ENCODE measurements at places on chromosomes 6 and 20.

- no peak for DNase-seq
These were observed 7.9 kb downstream of the RREB1 start for GRCh38 chr6:7115543-7116231.

DNA sequence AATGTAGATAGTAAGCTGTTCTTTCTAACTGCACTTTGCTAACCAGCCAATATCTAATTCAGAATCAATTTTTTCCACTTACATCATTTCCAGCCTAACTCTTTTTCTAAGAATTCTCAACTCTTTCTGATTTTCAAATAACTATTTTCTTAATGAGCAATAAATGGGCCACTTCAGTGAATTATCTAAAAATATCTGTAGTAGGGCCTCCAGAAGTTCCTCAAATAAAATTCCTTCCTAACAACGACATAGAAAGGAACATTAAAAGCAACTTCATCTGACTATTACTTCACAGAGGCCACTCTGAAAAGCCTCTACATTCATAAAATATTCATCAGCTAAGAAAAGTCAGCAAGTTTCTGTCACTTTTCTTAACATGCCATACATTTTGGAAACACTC lies 4.8 kb downstream of the COL12A1 start:
- no peak for DNase-seq

DNA sequence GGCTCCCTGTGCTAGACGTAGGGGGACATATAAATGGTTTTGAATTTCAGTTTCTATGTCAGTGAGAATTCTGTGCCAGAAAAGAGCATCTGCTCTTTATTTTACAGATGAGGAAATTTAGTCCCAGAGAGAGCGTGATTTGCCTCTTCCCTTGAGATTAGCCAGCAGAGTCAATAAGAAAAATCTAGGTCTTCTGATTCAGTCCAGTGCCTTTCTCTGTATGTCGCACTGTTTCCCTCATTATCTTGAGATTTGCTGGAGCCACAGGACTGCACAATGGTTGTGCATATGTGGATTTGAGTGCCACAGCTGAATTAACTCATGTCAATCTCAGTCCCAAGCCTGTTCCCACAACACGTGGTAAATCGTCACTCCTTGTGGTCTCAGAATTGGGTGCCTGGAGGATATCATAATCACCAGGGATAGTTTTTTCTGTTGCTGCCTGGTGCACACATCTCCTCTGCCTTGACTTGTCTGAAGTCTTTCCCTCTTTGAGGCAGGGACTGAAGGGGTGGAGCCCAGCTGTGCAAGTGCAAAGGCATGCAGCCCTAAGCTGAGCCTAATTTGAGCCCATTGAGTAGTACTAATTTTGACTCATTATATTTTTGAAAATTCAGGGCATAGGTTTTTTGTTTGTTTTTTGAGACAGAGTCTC lies 276.7 kb downstream of the SOX4 start:
- no peak for DNase-seq

DNA sequence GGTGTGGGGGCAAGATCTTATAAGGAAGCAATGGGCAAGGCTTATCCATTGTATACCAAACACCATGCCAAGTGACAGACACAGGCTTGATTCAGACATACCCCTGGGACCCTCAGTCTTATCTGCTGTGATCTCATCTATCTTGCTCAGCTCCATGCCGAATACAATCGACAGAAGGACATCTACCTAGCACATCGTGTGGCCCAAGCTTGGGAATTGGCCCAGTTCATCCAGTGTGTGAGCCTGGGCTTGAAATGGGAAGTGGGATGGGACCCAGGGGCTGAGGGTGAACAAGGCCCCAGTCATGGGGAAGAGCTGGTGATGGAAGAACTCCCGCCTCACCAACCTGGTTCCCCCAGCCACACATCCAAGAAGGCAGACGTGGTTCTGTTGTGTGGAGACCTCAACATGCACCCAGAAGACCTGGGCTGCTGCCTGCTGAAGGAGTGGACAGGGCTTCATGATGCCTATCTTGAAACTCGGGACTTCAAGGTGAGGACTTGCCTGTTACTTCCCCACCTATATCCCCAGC lies 1.9 kb downstream of the SMPD2 start:
- no peak for DNase-seq

DNA sequence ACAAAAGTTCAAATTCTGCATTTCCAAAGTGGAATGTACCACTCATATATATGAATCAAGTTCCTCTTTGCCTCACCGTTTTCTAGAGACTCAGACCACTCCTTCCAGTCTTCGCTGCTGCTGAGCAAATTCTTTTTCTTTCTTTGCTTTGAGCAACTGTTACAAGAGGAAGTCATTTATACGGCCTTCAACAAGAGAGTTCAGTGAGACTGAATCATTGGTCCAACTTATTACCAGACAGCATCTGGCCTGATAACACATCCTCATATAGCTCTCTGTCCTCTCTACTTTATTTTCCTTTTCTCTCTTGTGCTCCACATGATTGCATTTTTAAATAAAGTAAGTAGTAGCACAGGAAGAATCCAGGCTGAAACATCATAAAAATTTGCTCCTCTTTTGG lies 652.7 kb downstream of the PHF3 start:
- no peak for DNase-seq

DNA sequence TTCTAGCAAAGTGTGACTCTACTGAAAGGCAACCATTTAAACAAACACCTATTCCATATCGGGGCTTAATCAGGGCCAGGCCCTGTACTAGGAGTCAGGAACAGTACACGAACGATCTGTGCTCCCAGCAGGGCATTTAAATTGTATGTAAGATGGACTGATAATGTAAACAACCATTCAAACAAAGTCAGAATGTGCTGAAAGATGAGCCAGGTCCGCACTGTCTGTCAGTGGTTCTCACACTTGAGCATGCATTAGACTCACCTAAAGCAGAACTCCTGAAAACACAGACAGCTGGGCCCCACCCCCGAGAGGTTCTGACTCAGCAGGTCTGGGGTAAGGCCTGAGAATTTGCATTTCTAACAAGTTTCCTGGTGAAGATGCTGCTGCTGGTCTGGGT lies 81.6 kb downstream of the PXDC1 start:
- no peak for DNase-seq

DNA sequence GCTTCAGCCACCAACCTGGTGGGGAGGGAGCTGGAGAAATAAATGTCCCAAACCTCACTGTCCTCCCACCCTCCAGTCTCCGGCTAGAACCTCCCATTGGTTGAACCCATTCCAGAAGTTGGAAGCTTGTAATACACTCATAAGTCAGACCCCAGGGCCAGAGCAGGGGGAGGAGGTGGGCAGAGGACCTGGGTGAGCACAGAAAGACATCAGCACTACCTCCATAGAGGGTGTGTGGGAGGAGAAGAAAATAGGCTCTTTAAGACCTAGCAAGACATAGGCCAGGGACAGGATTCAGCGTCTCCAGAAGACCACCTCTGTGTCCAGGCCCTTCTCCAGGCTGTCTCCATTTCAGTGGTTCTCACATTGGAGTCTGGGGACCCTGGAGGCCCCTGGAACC lies 73.3 kb upstream of the TOP1 start:
- DNase-seq, result no peak

DNA sequence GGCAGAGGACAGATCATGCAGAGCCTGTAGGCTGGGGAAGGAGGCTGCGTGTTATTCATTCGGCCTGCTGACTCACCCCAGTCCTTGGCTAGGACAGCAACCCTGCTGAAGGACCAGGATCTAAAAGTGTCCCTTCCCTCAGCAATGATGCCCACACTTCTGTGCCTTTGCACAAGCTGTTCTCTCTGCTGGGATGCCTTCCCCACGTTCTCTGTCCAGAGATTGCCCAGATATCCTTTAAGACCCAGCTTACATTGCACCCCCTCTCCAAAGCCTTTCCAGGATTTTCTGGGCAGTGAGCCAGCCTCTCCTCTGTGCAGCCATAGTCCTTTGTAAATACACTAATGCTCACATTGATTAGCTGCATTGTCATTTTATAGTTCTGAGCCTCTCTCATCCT lies 99.3 kb upstream of the CHD6 start:
- no peak for DNase-seq

DNA sequence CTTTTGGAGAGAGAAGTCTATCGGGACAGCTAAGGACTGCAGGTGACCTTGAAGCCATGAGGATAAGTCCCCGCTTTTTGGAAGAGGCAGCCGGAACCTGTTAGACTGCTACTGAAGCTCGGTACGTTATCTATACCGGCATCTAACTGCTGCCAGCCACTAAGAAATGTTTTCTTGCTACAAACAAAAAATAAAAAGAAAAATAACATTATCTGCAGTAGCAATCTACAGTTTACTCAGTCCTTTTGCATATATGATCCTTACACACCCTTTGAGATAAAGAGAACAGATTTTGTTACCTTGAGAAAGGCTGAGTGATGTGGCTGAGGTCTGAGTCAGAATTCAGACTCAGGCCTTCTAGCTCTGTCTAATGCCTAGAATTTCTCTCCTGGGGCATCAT lies 314.6 kb downstream of the CDH26 start:
- no peak for DNase-seq

- DNase-seq, result no peak
These were observed 41.2 kb downstream of the RPP21 start for GRCh38 chr6:30386166-30386565.

DNA sequence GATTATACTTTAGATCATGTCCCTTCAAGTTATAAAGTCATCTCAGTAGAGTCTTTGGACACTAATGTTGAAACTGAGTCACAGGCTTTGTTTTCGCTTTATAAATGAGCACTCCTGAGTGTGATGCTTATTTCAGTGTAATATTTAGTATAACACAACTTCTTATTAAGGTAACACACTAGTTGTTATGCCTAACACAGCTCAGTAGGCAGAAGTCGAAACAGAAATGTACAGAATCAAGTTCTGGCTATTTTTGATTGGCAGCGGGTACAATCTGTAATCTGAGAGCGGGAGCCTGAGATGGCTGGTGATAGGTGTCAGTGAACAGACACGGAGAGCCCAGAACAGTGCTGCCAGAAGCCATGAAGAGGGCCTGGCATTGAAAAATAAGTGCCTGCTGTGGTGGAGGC lies 11.4 kb downstream of the HECA start:
- DNase-seq, result no peak

DNA sequence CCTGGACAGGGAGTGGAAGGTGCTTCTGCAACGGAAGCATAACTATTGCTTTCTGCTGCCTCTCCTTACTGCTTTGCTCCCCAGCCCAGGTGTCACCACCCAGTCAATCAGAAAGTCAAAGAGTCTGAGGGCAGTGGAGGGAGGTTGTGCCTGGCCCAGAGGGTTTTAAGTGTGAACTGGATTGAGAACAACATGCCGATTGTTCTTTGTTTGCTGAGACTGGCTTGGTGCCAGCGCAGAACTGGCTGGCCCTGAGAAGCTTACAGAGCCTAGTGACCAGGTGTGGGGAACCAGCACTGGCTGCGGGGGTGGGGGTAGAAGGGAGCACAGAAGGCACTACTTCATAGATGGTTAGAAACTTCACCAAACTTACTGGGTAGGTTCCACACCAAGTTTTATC lies 31.1 kb upstream of the ENPP4 start:
- no peak for DNase-seq
